ENCODE measurements at places on chromosomes 6 and 20. TPM values are rescaled to one million over a fixed set of nuclear protein-coding genes. Genes with fewer than 3 reads are reported as not detected.

Gene LY6G6D
- not detected for total RNA-seq

Gene BPIFA1
- total RNA-seq, result not detected

Gene CYP21A2
- 0.14 TPM for total RNA-seq

Gene LAMA2
- 14.1 TPM for total RNA-seq
